ENCODE measurements at places on chromosomes 2 and 18.

GRCh38 chr2:20141056-20141762, 83.7 kb downstream of the SDC1 start:
- peak; percentile 95 for DNase-seq

- no peak for DNase-seq
These were observed 60.9 kb upstream of the MGAT5 start for GRCh38 chr2:134193006-134193405.

GRCh38 chr2:22486343-22486742, 898.6 kb upstream of the KLHL29 start:
- no peak for DNase-seq

- DNase-seq = peak; percentile 82
These were observed 172 bp downstream of the PRKD3 start for GRCh38 chr2:37324536-37324785.

DNA sequence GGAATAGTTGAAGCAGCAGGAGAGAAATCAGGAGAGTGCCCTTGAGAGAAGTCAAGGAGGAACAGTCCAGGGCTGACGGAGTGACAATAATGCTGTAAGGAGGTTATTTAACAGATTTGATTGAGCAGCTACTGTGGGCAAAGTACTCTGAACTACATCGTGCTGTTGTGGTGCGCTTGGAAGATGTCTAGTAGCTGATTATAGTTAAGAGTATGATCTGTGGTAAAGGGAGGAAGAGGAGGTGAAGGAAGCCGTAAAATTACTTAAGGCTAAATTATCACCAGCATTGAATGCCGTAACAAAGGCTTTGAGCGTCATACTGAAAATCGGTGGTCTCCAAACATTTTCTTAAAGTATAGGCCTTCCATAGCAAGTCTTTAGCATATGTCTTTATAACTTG, 4.5 kb downstream of the PCBP1 start:
- DNase-seq = no peak

GRCh38 chr2:238868067-238868524, 20.2 kb downstream of the TWIST2 start:
- no peak for DNase-seq

DNA sequence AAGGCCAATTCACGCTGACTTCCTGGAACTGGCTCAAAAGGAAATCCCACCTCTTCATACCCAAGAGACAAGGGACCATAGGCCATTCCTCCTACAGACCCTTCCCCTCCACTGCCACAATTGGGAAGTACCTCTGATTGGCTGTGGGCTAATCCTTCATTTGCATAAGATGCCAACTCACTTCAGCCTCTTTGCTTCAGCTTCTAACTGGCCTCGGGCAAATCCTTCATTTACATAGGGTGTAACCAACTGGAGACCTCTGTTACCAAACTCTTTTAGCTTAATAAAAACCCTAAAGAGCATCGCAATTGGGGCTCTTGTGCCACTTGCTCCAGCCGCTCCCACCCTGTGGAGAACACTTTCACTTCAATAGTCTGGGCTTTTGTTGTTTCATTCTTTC, 38.2 kb downstream of the MC2R start:
- no peak for DNase-seq

DNA sequence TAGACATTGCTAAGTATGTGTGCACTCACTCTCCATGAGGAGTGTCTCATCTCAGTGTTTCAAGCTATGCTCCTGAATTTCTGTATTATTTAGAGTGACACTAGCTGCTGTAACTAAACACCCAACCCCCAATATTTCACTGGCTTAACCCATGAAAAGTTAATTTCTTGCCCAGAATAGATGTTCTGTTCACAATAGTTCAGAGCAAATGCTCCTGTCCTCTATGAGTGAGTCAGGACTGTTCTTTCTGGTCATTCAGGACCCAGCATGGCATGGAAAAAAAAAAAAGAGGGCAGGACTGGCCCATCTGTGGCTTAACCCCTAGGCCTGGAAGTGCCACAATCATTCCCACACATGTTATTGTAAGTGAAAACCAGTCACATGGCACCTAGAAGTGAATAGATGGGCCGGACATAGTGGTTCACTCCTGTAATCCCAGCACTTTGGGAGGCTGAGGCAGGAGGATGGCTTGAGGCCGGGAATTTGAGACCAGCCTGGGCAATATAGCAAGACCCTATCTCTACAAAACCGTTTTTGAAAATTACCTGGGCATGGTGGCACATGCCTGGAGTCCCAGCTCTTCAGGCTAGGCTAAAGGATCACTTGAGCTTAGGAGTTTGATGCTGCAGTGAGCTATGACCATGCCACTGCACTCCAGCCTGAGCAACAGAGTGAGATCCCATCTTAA, 663.6 kb downstream of the IRS1 start:
- no peak for DNase-seq

GRCh38 chr2:1758774-1759610, 14.7 kb upstream of the PXDN start:
- DNase-seq = no peak

DNA sequence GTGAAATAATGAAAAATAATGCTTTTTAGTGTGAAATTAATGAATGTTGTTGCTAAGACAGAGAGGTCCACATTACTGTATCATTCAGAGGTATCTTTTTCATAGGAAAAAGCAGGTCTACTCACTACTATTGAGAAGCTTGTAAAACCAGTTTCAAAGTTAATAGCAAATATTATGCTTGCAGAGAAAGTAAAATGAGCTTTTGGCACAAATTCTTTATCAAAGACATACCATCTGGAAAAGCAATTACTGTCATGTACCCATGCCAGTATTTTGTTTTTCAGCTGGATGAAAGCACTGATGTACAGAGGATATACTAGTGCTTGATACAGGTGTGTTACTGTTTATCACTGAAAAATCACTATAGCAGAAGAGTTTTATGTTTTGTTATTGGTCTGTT, 77.5 kb downstream of the NCOA1 start:
- DNase-seq = no peak

- no peak for DNase-seq
These were observed 125.5 kb downstream of the KLHL29 start for GRCh38 chr2:23510471-23510870.

DNA sequence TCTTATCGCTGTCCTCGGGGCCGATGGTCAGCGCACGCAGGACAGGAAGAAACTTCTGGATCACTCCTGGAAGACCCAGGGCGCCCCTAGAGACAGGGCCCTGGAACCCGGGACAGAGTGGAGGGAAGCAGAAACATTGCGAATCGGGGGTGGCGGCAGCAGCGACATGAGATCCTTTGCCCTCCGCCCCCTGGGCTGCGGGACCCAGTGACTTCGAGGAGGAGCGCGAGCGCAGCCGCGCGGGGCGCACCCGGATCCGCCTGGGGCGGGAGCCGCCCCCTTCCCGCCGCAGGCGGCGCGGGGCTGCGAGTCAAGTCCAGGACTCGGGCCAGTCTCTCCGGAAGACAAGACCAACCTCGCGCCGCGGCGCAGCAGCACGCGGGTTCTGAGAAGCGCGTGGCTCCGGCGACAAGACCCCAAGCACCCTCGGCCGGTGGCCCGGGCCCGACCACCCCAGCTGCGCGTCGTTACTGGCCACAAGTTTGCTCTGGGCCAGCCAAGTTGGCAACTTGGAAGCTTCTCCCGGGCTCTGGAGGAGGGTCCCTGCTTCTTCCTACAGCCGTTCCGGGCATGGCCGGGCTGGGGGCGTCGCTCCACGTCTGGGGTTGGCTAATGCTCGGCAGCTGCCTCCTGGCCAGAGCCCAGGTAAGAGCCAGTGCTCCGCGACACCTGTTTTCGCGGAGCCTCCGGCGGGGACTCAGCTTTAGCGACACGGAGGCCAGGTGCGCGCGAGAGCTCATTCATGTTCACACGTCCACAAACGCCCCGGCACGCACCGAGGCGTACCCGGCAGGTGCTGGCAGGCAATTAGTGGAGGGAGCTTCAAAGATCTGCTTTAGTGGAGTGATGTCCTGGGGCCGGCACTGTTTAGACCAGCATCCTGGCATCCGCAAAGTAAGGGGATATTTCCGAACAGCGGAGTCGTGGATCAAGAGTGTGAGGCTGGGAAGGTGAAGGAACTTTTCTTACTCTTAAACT, at the start of gene PTH2R:
PTH2R (plus strand) TSS at position 319 of the 978 bp plus-strand sequence; CDS start at position 571, 252 bp downstream.
- DNase-seq = no peak

GRCh38 chr2:138365581-138365980, 136.0 kb upstream of the SPOPL start:
- DNase-seq = no peak

GRCh38 chr2:98556344-98557033, 51.8 kb downstream of the COA5 start:
- no peak for DNase-seq

- no peak for DNase-seq
These were observed 345.3 kb upstream of the CDH2 start for GRCh38 chr18:28522236-28522635.

DNA sequence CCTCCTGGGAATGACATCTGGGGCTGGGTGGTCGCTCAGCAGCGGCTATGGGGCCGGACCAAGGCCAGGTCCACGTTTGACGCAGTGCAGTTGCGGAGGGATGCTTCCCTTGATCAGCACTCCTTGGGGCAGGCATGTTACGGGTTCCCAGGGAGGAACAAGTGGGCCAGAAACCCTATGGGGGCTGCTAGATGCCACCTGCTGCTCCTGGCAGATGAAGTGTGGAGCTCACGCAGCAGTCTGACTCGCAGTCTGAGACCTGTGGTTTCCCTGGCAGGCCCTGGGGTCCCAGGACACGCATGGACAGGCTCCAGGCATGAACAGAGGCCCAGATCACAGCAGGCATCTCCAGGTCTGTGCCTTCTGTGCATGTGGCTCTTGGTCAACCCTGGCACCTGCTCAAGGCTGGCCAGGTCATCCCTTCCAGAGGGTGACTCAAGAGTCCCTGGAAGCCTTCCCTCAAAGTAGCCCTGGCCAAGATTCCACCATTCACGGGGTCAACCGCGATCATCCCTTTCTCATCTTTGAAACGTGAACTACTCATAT, 20.0 kb downstream of the KCNF1 start:
- DNase-seq = no peak

GRCh38 chr2:85413592-85414420, 3.6 kb upstream of the CAPG start:
- peak; percentile 57 for DNase-seq

DNA sequence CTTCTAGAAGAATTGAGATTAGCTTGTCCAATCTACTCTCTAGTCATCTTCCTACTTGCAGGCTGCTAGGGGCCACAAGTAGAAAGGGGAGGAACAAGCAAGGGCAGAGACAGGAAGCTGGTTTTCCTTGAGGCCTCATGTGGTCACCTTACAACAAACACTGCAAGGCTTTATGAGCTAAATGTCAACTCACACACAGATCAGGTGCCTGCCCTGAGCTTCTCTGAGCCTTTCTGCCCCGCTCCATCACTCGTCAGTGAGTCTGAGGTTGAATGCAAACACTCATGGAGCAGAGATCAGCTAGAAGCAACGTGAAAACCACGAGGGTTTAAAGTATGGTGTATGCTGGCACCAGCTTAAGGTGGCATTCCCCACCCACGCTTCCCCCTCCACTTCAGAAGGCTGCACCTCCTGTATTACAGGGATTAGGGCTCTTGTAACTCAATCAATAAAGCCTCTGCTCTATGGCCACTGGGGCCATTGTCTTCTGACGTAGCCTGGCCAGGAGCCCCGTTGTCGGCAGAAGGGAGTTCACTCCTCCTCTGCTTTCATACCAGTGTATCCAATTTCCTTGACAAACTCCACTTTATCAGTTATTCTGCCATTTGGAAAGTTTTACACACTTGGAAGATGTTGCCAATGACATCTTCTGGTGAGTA, 5.4 kb upstream of the CRYGC start:
- no peak for DNase-seq

DNA sequence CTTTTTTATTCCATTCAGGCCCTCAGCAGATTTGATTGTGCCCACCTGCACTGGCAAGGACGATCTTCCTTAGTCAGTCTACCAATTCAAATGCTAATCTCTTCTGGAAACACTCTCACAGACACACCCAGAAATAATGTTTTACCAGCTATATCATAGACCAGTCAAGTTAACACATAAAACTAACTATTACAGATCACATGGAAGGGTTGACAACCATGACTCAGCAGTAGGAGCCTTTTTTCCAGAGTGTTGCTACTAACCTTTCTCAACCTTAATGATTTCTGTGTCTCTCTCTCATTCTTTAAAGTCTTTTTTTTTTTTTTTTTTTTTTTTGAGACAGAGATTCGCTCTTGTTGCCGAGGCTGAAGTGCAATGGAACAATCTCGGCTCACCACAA, 143.5 kb upstream of the MSH6 start:
- DNase-seq = no peak

DNA sequence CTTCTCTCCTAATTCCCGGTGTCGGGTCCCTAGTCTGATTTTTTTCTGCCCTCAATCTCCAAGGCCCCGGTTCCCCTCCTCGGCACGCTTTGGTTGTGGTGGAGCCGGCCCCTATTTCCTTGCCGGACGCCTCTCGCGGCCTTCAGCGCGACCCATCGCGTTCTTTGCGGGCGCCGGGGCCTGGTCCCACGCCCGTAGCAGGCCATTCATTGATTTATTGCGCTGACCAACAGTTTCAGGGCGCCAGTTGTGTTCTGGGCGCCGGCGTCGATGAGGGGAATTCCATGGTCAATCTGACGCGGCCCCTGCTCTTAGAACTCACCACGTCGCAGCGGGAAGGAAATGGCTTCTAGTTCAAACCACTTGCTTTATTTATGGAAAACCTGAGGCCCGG, 396 bp downstream of the CNOT9 start:
- peak; percentile 65 for DNase-seq

- DNase-seq = no peak
These were observed 7.7 kb downstream of the PSD4 start for GRCh38 chr2:113181258-113182051.

- peak; percentile 25 for DNase-seq
These were observed 215.6 kb upstream of the MAP2 start for GRCh38 chr2:209208211-209208610.

- DNase-seq = peak; percentile 31
These were observed 312.4 kb upstream of the MC4R start for GRCh38 chr18:60684843-60685513.

GRCh38 chr2:218028189-218028495, 25.3 kb upstream of the TNS1 start:
- no peak for DNase-seq

DNA sequence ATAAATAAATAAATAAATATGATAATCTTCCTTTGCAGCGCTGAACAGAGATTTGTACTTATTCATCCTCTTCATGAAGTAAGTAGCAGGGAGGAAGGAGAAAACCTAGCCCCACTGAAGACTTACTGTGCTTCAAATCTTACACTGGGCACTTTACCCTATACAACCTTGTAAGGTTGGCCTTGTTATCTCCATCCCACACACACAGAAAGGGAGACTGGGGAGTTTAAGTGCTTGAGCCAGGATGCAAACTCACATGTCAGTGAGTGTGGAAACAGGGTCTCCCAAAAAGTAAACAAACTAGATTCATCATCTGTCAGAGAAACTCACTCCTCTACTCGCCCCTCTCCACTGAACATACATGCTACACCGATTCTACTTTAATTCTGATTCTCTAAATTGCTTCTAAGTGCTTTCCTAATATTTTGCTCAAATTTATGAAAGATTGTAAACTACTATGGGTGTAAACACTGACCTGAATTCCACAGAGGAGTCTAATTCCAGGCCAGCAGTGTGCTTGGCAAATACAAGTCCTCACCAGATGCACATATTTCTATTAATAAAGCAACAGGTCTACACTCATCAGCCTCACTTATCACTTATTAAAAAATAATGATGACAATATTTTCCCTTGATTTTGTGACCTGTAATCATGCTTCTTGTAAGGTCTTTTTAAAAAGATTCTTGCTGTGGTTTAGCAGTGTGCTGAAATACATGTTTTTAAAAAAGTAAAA, 155.5 kb downstream of the TCF4 start:
- DNase-seq = no peak

GRCh38 chr18:74284191-74284979, 7.4 kb downstream of the CYB5A start:
- no peak for DNase-seq

All from SW480 (cell line).